ENCODE measurements at places on chromosomes 3 and 15. TPM values are rescaled to one million over a fixed set of nuclear protein-coding genes. Genes with fewer than 3 reads are reported as not detected.
A peak's percentile ranks its signal among the peaks of the same experiment; 100 is the strongest.

The GATM gene
- total RNA-seq, result 1,438 TPM

The PIERCE2 gene
- 2.8 TPM for total RNA-seq

The TLE3 gene
- 20.9 TPM for total RNA-seq

GRCh38 chr3:118186051-118186450 lies 848.6 kb downstream of the IGSF11 start:
- no peaks in the 10 kb centered on the region for H3K27me3 ChIP-seq
- DNase-seq, result no peak
- H3K4me1 ChIP-seq, result no peaks in the 10 kb centered on the region
- H3K27ac ChIP-seq, result no peak overlapping the region

DNA sequence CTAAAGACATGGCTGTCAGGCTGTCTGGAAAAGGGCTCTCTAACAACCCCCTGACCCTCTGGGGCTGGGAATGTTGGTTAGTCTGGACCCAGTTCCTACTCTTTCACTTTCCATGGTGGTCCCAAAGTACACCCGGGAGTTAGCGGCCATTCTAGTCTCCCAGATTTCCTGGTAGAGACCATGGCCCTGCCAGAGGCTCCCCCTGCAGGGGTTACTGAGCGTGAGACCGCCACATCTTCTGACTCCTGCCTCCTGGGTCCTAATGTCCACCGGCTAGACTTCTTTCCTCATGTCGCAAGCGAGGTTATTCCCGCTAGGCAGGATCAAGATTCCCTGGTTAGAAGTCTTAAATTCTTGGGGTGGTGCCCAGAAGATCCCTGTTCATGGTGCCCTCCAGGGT lies 540.0 kb upstream of the ROBO1 start:
- DNase-seq, result no peak
- H3K27me3 ChIP-seq, result no peaks in the 10 kb centered on the region
- no peaks in the 10 kb centered on the region for H3K4me1 ChIP-seq

DNA sequence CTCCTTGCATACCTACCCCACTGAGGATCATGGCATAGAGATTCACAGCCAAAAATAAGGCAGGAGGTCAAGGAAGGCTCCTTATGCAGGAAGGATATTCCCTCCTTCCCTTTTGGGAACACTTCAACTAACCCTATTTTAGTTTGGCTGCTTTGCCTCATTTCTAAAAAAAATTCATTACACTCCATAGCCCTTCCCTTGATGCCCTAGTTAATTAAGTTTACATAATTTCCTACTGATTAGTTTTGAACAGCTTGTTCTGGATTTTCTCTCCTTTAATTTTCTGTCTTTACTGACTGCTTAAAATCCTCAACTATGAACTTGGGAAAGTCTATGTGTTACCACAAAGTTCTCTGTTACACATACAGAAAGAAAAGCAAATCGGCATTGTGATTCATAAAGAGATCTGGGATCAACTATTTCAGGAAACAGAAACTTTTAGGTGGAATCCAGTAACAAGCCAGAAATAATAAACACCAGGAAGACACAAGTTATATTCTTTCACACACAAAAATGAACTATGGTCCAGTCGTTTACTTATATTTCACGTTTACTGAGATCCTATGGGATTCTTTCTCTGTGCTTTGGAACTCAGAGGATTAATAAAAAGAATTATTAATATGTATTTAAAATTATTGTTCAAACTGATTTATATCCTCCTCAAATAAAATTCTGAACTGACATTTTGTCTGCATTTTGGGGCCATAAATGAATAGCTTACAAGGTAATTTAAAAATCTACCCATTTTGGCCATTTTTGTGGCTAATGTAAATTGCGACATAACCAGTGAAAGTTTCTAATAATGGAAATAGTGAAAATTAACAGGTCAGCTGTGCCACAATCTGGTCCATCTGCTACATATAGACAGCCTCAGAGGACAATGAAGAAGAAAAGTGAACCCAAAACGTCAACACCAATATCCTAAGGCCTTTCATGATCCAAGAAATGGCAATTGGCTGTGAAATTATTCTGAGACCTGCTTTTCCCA lies 113.8 kb downstream of the FRMD5 start:
- DNase-seq, result no peak
- no peak overlapping the region for H3K4me3 ChIP-seq
- no peak overlapping the region for H3K27ac ChIP-seq
- H3K27me3 ChIP-seq, result no peaks in the 10 kb centered on the region
- H3K36me3 ChIP-seq, result no peaks in the 10 kb centered on the region

DNA sequence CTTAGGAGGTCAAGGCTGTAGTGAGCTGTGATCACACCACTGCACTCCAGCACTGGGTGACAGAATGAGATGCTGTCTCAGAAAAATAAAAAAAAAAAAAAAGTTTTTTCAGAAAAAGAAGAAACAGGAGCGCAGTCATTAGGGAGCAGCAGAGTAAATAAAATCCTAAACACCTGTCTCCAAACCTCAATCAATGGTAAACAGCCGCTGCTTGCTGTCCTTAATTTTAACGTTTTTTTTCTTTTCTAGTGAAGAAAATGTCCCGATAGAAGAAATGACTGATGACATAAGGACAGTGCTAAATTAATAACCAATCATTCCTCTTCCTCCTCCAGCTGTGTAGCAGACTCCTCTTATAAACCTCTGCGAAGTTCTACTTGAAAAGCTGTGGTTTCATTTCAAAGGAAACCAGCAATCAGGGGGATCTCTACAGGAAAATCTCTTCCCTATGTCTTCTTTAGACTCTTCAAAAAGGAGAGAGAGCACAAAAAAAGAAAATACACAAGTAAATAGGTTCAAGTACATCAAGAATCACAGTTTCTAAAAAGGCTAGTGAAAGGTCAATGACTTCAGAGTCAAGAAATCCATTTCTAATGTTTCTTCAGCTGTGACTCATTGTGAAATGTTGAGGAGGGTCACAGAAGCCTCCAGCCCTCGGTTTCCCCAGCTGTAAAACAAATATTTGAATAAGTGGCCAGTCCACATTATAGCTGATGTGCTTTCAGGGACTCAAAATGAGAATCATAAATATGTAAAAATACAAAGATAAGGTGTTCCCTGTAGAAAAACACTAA lies 127.6 kb downstream of the TMCO5A start:
- no peaks in the 10 kb centered on the region for H3K27me3 ChIP-seq
- no peak overlapping the region for H3K4me3 ChIP-seq
- H3K27ac ChIP-seq, result no peak overlapping the region
- no peaks in the 10 kb centered on the region for H3K36me3 ChIP-seq
- DNase-seq, result no peak

- H3K27ac ChIP-seq, result no peak overlapping the region
- H3K4me3 ChIP-seq, result no peak overlapping the region
- H3K27me3 ChIP-seq, result no peaks in the 10 kb centered on the region
- no peaks in the 10 kb centered on the region for H3K36me3 ChIP-seq
- no peak for DNase-seq
Measured at GRCh38 chr15:85630311-85630710, 164.4 kb downstream of the KLHL25 start.

DNA sequence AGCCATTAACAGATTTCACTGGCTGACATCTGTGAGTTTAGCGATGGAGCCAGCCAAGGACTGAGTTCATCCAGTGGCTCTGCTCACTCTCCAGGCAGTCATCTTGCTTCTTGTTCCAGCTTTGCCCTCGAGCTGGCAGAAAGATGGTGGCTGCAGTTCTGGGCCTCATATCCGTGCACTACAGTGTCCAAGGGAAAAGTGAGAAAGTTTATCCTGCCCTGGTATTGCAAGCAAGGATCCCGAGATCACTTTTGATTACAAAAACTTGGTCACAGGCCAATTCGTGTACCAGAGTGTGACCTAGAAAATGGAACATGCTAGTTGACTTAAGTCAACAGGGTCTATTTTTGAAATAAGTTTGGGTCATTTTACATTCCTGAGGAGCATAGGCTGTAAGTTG lies 288.0 kb upstream of the CHRM5 start:
- no peaks in the 10 kb centered on the region for H3K27me3 ChIP-seq
- no peak overlapping the region for H3K27ac ChIP-seq
- DNase-seq, result no peak

DNA sequence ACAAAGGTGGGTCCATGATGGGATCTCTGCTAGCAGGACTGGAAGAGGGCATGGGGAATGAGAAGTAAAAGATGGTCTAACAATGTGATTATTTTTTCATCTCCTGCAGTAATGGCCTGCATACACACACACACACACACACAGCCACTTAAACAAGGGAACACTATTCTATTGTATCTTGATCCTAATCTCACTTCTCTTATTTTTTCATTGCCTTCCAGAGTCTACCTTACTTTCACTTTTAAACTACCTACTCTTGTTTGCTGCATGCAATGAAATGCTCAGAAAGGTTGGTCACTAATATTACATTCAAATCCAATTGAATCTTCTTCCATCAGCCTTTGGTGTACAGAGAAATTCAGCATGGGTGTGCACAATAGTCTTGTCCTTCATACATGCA lies 853.8 kb downstream of the IGSF11 start:
- no peaks in the 10 kb centered on the region for H3K36me3 ChIP-seq
- no peaks in the 10 kb centered on the region for H3K27me3 ChIP-seq
- H3K4me3 ChIP-seq, result no peak overlapping the region
- H3K4me1 ChIP-seq, result no peaks in the 10 kb centered on the region
- H3K27ac ChIP-seq, result no peak overlapping the region
- no peak for DNase-seq

DNA sequence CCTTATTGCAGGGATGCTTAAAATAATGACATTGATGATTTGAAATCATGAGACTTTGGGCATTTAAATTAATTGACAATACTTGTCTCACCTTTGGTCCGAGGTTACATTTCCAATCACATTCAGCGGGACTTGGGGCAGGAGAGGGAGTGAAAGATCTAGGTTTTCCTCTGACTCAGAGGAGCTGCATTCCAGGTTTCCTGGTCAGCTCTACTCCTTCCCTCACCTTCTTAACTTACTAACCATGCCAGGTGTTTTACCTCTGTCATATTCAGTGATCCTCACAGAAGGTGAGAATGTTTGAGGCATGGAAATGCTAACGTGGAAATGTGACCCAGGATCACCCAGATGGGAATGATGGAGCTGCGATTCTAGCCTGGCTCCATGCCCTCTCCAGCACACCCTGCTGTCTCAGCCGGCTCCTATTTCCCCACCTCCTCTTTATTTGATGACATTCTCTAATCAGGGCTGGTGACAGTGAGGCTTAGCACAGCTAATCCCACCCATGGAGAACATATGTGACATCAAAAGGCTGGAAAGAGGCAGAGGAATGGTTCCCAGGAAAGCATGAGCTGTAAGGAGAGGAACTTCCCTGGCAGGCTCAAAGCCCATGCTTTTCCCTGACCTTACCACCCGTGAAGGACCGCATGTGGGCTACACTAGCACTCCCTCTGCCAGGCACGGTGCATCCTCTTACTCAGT lies 38.7 kb downstream of the THSD4 start:
- H3K27ac ChIP-seq, result no peak overlapping the region
- H3K36me3 ChIP-seq, result no peaks in the 10 kb centered on the region
- H3K27me3 ChIP-seq, result no peaks in the 10 kb centered on the region
- H3K4me1 ChIP-seq, result peaks cover 4% of the 10 kb centered on the region
- H3K4me3 ChIP-seq, result no peak overlapping the region
- DNase-seq, result no peak

DNA sequence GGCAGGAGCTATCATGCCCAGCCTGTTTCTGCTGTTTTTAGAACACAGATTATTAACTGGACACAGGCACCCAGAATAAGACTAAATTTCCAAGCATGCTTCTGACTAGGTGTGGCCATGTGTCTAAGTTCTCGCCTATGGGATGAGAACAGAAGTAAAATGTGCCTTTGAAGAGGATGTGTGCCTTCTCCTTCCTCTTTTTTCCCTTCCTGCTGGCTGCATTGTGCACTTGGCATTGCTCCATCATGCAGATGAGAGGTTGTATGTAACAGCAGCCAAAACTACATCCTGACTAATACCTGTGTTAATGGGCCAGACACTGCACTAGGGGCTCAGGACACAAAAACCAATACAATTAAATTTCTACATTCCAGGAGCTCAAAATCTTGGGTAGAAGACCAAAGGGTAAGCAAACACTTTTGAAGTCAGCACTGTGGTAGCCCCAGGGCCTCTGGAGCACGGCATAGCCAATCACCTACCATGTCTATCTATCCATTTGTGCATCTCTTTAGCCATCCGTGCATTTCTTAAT lies 40.9 kb upstream of the RNU6-1 start:
- H3K36me3 ChIP-seq, result no peaks in the 10 kb centered on the region
- no peak for DNase-seq
- H3K4me1 ChIP-seq, result no peaks in the 10 kb centered on the region
- no peaks in the 10 kb centered on the region for H3K27me3 ChIP-seq
- H3K27ac ChIP-seq, result no peak overlapping the region

DNA sequence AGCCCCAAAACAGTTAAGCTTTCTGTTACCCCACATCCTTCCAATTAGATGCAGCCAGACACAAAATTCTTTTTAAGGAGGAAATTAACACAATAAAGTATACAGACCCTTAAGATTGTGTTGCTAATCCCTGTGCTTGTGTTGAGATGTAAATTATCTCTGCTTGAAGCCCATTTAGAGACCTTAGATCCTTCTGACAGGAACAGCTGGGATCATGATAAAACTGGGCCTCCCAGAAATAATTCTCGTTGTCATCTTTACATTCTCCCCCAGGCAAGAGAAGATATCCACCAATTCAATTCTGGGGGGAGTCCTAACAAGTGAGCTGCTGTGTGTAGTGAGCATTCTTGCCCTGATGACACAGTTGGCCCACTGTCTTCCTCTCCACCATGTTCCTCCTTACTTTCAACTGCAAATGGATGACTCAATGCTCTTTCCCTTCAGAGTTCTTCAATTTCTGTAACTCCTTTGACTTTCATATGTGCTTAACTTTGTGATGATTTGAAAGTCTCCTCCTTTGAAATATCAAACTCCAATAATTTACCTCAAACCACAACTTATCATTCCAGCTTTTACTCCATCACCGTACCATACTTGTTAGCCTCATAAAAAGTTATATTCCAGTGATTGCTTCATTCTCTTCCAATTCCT lies 186.6 kb downstream of the RAP2B start:
- no peaks in the 10 kb centered on the region for H3K36me3 ChIP-seq
- H3K27ac ChIP-seq, result no peak overlapping the region
- no peaks in the 10 kb centered on the region for H3K4me1 ChIP-seq
- no peak for DNase-seq
- no peak overlapping the region for H3K4me3 ChIP-seq
- no peaks in the 10 kb centered on the region for H3K27me3 ChIP-seq

GRCh38 chr3:185341616-185342458 lies 21.1 kb upstream of the MAP3K13 start:
- H3K27ac ChIP-seq, result no peak overlapping the region
- H3K4me1 ChIP-seq, result peaks cover 34% of the 10 kb centered on the region
- no peak overlapping the region for H3K4me3 ChIP-seq

- no peaks in the 10 kb centered on the region for H3K27me3 ChIP-seq
- peaks cover 36% of the 10 kb centered on the region for H3K4me1 ChIP-seq
- peak overlapping the region; percentile 47 for H3K27ac ChIP-seq
- H3K36me3 ChIP-seq, result no peaks in the 10 kb centered on the region
Measured at GRCh38 chr3:128383316-128384235, 83.1 kb downstream of the DNAJB8 start.

DNA sequence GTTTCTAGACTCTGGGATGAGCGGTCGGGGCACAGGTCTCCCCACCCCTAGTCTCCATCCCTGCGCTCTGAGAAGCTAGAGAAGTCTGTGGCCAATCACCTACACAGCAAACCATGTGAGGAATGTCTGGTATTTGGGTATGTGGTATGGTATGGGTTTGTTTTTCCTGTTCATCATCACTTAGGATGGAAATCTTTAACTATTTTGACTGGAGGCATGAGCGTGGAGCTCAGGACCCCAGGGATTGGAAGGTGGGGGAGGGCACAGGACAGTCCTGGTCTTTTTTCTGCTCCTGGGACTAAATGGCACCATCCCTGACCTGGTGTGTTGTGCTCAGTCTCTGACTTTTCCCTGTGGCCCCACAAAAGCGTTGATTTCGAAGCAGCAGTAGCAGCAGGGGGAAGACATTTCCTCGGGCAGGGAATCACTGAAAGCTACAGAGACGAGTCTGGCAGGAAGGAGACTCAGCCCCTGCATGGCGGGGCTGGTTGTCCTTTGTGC lies 191.7 kb upstream of the TPM1 start:
- no peaks in the 10 kb centered on the region for H3K27me3 ChIP-seq
- no peaks in the 10 kb centered on the region for H3K36me3 ChIP-seq
- peaks cover 12% of the 10 kb centered on the region for H3K4me1 ChIP-seq
- peak overlapping the region; percentile 19 for H3K27ac ChIP-seq
- no peak overlapping the region for H3K4me3 ChIP-seq
